ENCODE measurements at places on chromosomes 2 and 18.

GRCh38 chr2:206642075-206643025, at the start of gene FAM237A:
Gene FAM237A (plus strand): TSS chr2:206642487. CDS start chr2:206644237, 1,750 bp downstream.
- DNase-seq, result no peak

DNA sequence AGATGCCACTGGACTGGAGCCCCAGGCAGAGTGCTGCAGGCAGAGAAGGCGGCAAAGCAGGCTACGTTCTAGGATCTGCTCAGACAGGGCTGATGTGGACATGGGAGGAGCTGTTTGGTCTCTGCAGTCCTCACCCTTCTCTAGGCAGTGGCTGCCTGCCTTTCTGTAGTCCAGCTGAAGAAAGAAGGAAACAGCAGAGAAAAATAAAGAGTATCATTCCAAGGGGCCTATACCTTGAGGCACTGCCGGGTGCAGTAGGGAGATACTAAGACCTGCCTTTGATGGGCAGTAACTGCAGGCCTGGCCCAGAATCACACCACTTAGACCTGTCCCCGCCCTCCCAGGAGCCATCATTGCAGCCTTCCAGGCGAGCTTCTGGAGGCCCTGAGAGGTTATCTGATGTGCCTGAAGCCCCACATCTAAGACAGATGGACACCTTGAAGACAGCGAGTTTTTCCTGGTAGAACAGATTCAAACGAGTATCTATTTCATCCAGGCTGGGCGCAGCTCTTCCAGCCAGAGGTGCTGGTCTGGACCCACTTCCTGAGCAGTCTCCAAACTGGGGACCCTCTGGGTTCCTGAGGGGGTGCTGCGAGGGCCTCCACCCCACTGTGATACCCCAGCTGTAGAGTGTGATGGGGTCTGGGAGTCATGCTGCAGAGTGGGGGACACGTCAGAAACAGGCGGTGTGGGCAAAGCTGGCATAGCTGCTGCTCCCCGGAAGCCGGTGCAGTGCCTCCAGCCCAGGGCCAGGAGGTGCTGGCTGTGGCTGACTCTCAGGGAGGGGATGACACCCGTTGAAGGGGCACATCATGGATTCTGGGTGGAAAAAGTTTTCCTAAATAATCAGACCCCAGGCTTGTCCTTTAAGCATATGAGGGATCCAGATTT, 87.3 kb upstream of the OTOS start:
- DNase-seq, result no peak

GRCh38 chr2:21333684-21334083, 209.9 kb downstream of the TDRD15 start:
- no peak for DNase-seq

- peak; percentile 25 for DNase-seq
Measured at GRCh38 chr2:7044253-7045250, 127.3 kb downstream of the RNF144A start.

- no peak for DNase-seq
Measured at GRCh38 chr2:75416420-75417342, 144.1 kb downstream of the EVA1A start.

DNA sequence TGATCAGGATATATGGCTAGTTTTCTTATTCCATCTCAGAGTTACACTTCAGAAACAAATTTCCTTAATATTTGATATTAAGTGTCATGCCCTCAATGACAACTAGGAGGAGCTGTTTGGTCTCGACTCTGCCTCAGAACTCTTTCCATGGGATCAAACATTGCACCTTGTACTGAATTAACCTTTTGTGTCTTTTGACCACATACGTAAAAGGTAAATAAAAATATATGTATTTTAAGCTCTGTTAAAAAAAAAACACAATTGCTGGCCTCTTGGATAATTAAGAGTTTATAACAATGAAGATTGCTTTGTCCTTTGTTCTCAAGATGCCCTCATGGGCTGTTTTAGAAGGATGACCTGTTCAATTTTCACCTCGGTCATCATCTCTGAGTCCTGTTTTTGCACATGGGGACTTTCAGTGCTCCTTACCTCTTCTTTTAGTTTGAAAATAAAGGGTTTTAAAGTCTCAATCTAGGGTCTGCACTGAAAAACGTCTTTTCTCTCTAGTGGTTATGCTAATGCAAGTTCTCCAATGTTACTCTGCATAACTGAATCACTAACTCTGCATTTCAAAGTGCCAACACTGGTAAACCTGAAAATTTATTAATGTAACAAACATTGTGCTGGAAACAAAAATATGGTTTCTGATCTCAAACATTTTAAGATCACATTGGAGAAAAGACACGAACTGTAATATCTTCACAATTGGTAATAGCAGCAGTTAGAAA, 18.8 kb upstream of the FN1 start:
- DNase-seq, result no peak

DNA sequence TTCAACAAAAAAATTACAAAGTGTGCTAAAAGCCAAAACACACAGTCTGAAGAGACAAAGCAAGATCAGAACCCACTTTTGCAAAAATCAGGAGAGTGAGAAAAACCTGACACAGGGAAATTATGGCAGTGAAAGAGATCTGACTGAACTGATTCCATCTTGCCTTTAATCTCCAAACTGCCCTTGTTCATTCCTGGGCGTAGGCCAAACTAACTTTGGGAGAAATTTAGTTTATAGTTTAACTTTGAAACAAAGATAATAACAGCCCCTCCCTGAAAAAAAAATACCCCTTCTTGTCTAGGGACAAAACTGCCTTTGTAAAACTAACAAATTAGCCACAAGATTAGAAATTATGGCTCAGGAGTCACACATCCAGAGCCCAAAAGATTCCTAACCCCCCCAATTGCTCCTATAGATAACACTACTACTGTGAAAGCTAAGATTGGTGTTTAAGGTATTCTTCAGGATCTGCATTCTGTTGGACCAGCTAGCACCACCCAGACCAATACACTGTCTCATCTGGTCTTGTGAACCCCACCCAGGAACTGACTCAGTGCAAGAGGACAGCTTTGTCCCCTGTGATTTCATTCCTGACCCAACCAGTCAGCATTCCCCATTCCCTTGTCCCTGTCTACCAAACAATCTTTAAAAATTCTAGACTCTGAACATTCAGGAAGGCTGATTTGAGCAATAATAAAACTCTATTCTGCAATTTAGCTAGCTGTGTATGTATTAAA, 226.1 kb upstream of the SH3BP4 start:
- DNase-seq, result peak; percentile 35

- no peak for DNase-seq
Measured at GRCh38 chr2:121197369-121198091, 87.5 kb downstream of the TFCP2L1 start.

DNA sequence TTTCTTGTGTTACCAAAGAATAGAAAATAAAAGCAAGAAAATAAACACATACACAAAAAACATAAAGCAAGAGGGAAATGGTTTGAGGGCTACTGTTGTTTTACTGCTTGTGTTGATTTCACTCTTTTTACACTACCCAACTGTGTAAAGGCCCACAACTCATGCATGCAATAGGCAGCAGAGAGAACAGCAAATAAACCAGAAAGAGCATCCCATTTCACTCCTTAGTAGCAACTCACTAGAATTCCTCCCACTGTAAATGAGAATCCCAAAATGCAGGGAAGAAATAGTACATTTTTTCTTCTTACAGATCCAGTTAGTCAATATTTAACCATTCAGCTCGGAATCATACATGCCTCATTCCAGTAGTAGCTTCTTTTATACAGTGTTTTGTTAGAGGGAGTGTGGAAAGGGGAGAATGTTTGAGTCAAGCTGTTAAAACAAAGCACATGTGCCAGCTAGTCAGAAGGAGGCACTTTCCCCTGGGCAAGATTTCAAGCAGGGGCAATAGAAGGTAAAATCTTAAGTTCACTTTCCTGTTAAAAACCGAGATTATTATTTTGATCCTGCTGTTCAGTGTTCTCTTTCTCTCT, 147.2 kb upstream of the FAM98A start:
- no peak for DNase-seq

GRCh38 chr2:144694456-144694855, 174.5 kb upstream of the ZEB2 start:
- no peak for DNase-seq

DNA sequence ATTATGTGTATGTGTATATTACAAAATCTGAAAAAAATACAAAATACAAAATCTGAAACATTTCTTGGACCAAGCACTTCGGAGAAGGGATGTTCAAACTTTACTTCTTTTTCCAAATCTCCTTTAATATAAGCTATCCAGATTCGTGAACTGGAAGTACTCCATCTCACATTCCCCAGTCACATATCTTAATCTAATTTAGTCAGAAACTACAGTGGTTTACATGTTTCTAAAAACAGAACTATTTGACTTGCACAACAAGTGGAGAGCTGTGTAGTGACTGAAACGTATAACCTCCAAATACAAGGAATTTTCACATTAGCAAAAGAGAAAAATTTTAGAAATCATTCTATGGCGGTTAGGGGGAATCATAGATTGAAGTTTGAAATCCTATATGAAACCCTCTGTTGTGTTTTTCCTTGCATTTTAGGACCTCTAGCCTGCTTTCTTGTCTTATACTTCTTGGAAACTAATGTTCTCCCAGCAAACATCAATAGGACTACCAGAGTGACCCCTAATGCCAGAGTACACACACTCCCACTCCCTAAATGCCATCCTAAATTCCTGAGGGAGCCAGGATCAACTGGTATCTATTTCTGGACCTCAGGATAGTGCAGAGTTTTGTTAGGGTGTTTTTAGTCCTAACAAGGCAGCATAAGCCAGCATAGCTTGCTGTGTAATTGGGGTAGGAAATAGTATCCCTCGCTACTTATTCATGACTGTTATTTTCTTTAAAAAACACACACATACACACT, 30.2 kb upstream of the ROCK1 start:
- DNase-seq, result no peak

DNA sequence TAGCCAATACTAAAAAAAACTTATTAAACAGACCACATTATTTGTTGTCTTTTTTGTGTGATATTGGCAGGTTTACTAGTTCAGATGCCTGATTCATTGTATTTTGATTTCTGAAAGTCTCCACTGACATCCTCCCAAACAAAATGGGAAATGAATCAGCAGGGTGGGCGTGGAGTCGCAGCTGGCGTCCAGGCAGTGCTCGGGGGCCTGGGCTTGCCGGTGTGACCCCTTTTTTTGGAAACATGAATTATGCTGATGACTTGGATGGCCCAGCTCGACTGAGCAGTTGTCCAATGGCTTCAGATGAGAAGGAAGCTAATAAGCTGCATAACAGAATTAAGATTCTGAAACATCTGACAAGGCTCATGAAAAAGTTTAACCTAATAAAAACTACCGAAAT, 1.7 kb upstream of the KCNG2 start:
- DNase-seq, result no peak
